Urinary bladder (tissue), 4 donors: ENCODE measurements at places on chromosomes 7 and 10. TPM values are rescaled to one million over a fixed set of nuclear protein-coding genes. Genes with fewer than 3 reads are reported as not detected.

DNA sequence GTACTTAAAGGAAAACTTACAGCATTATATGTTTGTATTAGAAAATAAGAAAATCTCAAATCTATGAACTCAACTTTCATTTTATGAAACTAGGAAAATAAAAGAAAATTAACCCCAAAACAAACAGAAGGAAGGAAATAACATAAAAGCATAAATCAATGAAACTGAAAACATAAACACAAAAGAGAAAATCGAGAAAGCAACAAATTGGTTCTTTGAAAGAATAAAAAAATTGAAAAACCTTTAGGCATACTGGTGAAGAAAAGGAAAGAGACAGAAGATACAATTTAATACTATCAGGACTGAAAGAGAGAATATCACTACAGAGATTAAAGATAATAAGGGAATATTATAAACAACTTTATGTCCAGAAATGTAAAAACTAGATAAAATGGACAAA is 21.2 kb downstream of the PRTFDC1 start:
- no peak for DNase-seq

DNA sequence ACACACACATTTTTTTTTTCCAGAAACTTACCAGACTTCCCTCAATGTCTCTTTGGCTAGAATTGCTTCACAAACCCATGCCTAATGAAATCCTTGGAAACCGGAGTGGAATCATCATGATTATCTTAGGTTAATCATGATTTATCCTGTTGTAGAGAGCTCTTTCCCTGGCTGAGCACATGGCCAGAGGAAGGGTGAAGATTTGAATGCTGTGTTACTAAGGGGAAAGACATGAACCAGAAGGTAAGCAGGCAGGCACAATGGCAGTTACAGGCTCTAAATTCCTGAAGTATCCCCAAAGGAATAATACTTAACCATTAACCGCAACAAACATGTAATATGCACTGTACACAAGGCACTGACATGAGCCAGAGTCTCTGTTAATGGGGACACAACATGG is 4.1 kb upstream of the RNF148 start:
- no peak for DNase-seq

- DNase-seq = no peak
Observed at GRCh38 chr10:49769692-49770091, 7.6 kb upstream of the OGDHL start.

GRCh38 chr10:6044751-6045313 is 17.3 kb downstream of the IL2RA start:
- DNase-seq = no peak

SAP25 gene
- total RNA-seq = not detected
